M059J (cell line): ENCODE measurements at places on chromosomes 1 and 21.
A peak's percentile ranks its signal among the peaks of the same experiment; 100 is the strongest.

- no peak for DNase-seq
These were observed 94.7 kb downstream of the CCDC185 start for GRCh38 chr1:223487887-223488259.

DNA sequence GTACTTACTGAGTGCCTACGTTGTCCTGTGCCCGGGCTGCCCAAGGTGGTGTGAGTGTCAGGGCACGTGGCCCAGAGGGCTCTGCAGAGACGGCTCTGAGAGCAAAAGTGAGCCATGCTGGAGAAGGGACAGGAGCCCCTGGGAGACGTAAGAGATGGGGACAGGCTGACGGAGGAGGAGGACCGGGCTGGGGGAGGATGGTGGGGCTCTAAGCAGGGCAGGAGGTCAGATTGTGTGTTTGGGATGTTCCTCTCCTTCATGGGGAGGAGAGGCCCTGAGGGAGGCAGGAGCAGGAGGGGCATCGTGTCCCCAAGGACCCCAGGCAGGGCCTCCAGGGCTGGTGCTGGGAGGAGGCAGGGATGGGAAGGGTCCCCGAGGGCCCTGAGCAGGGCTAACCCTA is 158.9 kb downstream of the PCBP3 start:
- DNase-seq = no peak

DNA sequence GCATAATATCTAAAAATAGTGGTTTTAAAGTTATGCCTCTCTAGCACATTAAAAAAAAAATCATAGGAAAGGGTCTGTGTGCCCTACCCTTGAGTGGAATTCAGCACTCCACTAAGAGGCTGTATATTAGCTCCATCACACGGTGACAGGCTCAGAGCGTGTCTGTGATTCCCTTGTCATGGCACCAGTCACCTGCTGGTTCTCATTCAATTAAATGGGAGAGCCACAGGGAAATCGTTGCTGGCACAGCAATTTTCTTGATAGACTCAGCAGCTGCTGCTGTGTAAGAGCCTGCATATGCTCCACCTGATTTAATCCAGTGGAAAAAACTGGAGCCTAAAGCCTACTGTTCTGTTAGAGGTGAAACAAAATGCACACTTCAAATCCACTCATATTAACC is 9.5 kb downstream of the ATP6V1G3 start:
- no peak for DNase-seq

GRCh38 chr1:159913451-159914192 is 11.7 kb downstream of the TAGLN2 start:
- DNase-seq = peak; percentile 44

- no peak for DNase-seq
These were observed 7.1 kb downstream of the CD101 start for GRCh38 chr1:117008656-117009055.

GRCh38 chr1:226017070-226017469 is 17.9 kb upstream of the SDE2 start:
- no peak for DNase-seq

- DNase-seq = no peak
These were observed 244.4 kb downstream of the HHAT start for GRCh38 chr1:210573141-210573540.

- DNase-seq = peak; percentile 62
These were observed 4.2 kb upstream of the NVL start for GRCh38 chr1:224333939-224334786.

DNA sequence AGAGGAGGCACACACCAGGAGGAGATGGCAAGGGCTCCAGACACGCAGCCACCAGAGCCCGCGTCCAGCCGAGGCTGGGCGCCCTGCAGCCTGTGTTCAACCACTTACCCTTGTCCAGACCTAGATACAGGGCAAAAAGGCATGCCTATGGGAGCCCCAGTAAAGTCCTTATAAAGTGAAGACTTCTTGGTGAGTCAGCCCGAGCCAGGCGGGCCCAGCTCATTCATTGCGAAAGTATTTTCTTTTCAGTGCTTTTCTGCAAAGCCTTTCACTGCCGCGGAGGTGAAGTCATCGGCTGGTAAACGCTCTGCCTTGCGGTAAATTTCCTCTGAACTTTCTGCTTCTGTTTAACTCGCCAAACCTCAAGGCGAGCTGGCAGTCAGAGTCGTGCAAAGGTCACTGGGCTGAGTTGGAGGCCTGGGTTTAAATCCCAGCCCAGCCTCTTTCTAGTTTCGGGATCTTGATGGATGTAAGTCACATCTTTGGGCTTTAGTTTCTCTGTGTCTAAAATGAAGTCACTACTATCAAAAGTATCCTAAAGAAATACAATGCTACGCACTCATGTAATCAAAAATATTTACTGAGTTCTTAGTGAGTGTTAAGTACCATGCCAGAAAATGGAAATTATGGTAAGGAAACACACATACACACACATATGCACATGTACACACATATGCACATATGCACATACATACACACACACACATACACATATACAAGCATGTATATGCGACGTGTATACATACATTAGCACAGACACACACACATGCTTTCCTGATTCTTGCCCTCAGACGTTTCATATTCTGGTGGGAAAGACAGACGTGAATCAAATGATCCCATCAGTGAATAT is 54.7 kb upstream of the IFFO2 start:
- DNase-seq = peak; percentile 100

DNA sequence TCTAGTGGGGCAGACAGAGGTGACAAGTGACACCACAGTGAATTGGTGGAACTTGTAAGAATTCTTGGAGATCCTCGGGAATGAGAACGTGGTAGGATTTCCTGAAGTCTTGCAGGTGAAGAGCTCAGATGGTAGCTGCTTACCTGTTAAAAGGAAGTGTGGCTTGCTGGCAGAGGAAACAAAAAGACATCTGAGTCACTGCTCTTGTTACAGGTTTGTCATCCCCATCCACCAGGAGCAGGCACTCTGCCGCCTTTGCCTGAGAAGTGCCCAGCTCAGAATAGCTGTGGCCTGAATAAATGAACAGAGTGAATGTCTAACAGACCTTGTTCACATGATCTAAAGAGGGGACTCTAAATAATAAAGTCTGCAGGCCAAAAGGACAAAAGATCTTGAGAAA is 12.3 kb upstream of the ZSCAN20 start:
- DNase-seq = peak; percentile 31

DNA sequence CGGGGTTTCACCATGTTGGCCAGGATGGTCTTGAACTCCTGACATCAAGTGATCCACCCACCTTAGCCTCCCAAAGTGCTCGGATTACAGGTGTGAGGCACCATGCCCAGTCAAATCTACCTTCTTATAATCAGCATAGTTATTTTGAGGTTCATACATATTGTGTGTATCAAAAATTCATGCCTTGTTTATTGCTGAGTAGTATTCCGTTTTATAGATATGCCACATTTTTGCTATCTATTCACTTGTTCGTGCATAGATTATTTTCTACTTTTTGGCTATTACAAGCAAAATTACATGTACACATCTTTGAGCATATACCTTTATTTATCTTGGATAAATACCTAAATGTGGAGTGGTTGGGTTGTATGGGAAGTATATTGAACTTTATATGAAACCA is 344.9 kb downstream of the CAMTA1 start:
- DNase-seq = no peak

GRCh38 chr1:151494741-151495281 is 16.4 kb upstream of the CGN start:
- DNase-seq = peak; percentile 89

DNA sequence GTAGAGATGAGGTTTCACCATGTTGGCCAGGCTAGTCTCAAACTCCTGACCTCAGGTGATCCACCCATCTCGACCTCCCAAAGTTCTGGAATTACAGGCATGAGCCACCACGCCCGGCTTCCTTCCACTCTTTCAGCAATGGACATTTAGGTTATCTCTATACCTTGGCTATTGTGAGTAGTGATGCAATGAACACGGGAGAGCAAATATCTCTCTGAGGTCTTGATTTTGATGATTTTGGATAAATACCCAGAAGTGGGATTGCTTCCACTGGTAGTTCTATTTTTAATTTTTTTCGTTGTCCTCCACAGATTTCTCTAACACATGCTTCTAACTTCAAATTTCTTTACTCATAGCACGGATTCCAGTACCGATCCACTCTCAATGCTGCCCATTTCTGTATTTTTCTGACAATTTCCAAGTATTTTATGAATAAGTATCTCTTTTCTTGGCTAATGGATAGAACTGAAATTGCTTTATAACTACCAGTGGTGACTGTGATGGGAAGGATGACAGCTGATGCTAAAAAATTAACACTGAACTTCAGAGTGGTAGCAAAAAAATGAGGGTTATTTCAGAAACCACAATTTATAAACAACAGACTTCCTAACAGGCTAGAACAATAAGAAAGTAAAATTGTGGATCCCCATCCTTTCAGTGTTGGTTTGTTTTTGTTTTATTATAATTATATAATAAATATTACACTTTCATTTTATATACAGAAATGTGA is 327.5 kb upstream of the RUNX1 start:
- DNase-seq = peak; percentile 53

DNA sequence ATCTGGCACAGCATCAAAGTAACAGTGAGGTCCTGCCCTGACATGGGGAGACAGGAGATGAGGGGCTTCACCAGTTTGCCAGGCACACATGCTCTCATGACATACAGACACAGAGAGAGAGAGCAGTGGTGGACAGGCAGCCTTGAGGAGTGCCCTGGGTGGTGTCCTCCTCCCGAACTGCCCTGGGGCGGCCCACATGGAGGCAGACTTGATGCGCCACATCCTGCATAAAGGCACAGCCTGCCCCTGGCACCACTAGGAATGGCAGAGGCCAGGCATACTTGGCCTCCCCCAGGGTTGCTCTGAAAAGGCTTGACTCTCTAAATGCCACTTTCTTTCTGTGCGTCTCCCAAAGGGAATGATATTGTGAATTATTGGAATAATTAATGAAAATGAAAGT is 67.5 kb downstream of the SPAG17 start:
- no peak for DNase-seq
